Tongue (tissue), 3 donors: ENCODE measurements at places on chromosomes 6 and 20. TPM values are rescaled to one million over a fixed set of nuclear protein-coding genes. Genes with fewer than 3 reads are reported as not detected.
A peak's percentile ranks its signal among the peaks of the same experiment; 100 is the strongest.

The PROKR2 gene
- total RNA-seq = not detected

The B3GALT4 gene
- 4.6 TPM for total RNA-seq

The CEP250 gene
- 37.1 TPM for total RNA-seq

The MED20 gene
- total RNA-seq = 26.6 TPM

DNA sequence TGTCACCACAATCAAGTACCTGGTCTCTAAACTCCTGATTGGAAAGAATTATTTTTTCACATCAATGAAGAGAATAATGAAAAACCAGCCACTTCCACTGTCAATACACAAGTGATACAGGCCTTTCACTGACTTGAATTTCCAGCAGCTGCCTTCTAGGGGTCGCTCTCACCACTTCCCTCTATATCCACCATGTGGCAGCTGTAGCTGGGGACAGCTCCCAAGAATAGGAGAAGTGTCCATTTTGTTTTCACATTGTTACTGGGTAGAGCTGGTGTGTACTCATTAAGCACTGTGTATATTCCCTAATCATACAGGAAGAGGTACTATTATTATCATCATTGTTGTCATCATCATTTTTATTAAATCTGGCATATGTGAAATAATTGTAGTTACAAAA is 438.4 kb upstream of the SPTLC3 start:
- peak; percentile 40 for DNase-seq

GRCh38 chr6:29490055-29490454 is 2.3 kb upstream of the MAS1L start:
- no peak for DNase-seq

GRCh38 chr6:159959976-159960384 is 8.9 kb upstream of the IGF2R start:
- DNase-seq = peak; percentile 42

- no peak for DNase-seq
Measured at GRCh38 chr20:18012901-18013300, 44.1 kb downstream of the MGME1 start.

DNA sequence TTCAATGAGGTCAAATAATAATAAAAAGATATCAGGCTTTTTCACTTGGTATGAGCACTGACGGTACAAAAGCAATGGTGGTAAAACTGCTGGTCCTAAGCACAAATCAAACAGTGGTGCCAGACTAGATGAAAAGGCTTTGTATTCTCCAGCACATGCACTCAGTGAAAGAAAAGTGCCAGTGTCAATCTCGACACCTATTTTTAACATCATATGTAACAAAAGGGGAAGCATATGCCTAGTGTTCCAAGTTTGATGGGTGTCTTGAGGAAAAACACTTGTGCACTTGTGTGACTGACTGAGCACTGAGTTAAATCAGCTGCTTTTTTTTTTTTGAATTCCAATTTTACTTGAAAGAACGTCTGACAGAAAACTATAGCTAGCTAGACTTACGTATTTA is 27.3 kb downstream of the MED23 start:
- DNase-seq = peak; percentile 3

GRCh38 chr6:69164564-69165229 is 529.6 kb downstream of the ADGRB3 start:
- DNase-seq = no peak

DNA sequence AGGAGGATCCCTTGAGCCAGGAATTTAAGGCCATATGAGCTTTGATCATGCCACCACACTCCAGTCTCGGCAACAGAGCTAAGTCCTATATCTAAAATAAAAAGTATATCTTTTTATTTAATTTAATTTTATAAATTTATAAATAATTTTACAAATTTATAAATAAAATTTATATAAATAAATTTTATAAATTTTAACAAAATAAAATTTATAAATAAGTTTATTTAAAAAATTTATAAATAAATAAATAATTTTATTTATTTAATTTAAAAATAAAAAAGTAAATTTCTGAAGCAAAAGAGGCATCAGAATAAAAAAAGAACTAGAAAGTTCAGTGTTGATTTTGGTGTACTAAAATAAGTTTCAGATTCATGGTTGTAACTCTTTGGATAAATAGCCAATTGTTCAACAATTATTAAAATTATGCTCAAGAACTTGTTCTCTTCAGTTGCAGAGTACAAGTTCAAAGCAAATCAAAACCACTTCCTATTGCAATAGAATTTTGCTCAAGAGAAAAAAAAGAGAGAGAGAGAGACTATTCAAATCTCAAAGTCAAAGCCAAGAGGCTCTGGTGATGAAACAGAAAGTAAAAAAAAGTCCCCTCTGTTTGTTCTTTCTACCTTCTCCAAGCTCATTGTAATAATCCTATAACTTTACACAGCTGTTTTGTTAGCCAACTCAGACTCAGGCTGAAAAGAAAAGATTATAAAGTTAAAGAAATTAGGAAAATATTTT is 547.5 kb upstream of the ADGRB3 start:
- DNase-seq = peak; percentile 1

DNA sequence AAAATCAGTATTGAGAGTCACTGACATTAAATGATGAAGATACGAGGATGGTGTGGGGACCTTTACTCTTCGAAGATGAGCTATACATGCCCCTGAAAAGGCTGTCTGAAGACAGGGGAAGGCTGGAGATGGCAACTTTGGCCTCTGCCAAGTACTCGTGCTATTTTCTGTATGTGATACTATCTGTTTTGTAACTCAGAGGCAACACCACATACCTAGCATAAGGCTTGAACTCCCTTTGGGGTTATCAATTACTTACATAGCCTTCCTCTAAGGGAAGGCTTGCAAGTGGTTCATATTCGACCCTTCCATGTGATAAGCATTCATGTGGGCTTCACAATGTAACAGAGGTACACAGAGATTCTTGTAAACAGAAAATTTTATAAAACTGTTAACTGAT is 68.7 kb upstream of the FBXO30 start:
- no peak for DNase-seq

- no peak for DNase-seq
Measured at GRCh38 chr6:30214657-30214982, 1.4 kb upstream of the TRIM26 start.

DNA sequence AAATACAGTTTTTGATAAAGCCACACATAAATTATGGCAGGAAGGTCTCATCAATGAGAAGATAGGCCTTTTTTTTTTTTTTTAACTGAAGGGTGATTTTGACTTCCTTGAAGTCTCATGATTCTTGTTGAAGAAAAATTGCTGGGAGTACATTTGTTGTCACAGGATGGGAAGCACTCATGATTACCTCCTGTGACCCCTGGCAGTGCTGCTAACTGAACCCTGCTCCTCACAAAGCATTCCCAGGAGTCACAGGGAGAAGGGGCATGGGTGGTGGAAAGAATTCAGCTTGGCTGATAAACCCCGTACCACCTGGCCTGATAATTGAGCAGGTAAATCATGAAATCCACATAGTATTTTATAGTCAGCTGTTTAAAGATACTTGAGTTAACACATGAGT is 86.9 kb downstream of the CD109 start:
- no peak for DNase-seq

GRCh38 chr6:160030103-160030502 is 61.2 kb downstream of the IGF2R start:
- DNase-seq = peak; percentile 99

- no peak for DNase-seq
Measured at GRCh38 chr6:6277413-6277812, 43.0 kb downstream of the F13A1 start.

DNA sequence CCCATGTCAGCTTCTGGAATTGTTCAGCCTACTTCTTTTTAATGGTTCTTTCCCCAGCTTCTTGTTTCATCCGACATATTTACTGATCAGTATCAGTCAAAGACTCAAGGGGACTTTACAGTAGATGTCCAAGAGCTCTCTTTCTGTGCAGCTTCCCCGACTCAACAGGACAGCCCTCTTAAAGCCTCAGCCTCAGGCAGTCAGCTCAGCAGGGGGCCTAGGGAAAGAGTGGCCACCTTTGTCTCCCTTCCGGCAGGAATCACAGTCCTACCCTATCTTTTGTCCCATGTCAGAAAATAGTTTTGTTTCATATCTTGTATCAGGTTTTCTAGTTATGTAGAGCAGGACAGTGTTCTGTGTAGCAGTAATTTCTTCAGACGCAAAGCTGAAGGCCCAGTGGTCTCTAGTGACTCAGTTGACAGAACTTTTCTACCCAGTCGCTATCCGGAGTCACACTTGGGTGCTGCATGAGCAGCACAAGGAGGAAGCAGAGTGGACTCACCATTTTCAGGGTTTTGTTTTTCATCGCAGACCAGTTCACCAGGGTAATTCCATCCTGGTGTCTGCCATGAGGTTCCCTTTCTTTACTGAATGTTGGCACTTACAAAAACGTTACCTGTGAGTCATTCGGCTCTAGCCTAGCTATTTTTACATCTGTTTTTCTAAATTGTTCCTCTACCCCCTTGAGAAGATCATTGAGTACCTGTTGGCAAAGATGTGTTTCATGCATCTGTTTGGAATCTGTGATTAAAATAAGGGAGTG is 47.7 kb downstream of the SPATA2 start:
- no peak for DNase-seq

DNA sequence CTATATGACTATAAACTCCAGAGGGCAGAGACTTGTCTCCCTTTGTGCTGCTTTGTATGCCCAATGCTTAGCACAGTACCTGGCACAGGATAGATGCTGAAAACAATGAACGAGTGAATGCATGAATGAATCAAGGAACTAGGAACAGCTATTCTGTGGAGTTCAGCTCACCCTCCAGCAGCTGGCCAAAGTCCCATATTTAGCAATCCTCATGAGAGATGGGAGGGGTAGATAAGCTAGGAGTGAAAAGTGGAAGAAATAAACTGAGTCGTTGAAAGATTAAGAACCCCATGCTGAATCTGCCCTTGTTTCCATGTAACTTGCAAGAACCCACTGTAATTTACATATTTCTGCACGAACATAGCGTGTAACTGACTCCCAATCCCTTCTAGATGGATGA is 106.5 kb downstream of the MAFB start:
- DNase-seq = no peak

DNA sequence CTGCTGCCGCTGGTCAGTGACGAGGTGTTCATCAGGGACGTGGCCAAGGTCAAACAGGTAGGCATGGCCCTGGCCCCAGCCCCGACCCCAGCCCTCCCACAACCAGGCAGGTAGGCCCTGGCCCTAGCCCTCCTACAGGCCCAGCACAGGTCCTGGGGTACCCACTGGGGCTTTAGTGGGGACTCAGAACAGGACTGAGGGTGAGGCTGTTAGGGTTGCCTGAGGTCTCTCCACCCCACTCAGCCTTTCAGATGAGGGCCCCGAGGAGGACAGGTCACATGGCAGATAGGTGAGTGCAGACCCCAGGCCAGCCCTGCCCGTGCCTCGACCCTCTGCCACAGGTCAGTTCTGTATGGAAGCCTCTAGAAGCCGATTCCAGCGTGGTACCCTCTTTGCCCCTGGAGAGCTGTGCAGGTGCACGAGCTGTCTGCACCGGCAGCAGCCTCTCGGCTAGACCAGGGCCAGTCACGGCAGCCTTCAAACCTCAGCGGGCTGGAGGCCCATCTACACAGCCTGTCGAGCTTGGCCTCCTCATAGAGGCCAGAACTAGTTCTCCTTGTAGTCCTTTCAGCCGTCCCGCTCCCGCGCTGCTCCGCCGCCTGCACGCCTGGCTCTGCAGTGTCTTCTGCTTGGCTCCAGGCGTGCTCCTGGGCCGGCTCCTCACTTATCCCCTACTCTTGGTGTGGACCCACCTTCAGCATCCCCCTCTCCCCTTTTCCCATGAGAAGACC is 35.5 kb downstream of the PYGB start:
- no peak for DNase-seq

DNA sequence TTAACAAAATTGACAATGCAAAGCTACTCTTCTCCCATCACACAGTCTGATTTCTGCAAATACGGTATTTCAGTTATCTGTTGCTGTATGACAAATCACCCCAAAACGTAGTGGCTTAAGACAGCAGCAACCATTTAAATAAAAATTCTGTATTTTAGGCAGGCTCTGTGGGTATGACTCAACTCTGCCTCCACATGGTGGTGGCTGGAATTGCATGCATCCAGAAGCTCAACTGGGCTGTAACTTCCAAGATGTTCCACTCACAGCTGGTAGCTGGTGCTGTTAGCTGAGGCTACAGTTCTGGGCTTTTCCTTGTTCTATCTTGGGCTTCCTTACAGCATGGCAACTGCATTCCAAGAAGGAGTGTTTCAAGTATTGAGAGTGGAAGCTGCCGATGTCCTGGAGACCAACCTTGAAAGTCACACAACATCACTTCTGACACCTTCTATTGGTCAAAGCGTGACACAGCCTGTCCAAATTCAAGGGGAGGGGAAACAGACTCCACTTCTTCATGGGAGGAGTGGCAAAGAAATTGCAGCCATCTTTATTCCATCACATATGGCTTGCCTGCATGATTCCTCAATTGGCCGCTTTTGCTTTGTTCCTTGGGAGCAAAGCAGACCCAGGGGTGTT is 39.7 kb upstream of the TULP1 start:
- no peak for DNase-seq

DNA sequence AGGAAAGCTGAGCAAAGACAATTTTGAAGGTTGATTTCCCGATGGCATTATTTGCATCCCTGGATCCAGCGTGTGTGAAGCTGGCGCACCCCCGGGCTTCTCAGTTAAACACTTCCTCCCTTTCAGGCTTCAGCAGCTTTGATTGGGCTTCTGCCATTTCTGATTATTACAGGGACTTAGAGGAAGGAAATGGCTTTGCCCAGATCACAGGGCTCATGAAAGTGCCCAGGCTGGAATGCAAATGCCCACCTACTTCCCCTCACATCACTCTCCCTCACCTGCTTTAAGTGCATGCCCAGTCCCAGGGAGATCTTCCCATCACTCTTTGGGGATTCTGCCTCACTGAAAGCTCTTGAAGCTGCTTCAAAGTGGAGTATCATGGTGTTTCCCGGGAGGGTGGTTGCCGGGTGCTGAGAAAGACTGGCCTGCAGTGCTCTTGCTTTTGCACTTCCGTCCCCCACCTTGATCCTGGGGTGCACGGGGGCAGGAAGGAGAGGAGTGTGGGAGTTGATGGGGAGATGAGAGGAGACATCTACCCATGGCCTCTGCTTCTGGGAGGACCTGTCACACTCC is 28.3 kb downstream of the PHACTR3 start:
- DNase-seq = no peak

GRCh38 chr20:9919271-9920014 is 80.6 kb upstream of the PAK5 start:
- no peak for DNase-seq

DNA sequence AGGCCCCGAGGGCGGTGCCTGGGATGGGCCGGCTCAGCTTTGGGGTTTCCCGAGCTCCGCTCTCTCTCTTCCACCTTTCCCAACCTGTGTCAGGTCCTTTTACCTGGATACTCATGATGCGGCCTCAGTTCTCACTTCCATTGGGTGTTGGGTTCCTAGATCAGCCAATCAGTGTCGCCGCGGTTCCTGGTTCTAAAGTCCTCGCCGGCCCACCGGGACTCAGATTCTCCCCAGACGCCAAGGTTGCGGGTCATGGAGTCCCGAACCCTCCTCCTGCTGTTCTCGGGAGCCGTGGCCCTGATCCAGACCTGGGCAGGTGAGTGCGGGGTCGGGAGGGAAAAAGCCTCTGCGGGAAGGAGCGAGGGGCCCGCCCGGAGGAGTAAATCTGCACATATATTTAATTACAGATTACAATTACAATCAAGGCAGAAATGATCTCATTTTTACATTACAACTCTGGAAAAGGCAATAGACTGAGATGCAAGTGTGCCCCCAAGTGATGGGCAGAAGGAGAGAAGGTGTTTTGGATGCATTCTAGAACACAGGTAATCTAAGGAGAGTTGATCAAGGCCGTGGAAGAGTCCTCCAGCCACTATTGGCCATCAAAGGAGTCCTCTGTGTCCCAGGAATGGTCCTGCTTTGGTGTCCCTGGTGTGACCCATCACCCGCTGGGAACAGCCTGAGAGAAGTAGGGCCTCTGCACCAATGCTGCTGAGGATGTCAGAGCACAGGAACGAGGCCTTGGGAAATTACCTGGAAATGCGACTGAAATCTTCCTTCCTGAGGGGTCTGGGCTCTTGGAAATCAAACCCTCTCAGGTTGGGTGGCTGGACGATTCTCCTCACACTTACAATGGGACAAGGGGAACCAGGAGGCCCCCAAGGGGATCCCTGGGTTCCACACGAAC is 34.7 kb upstream of the MICB start:
- peak; percentile 84 for DNase-seq
